Karpas-422 (cell line): ENCODE measurements at places on chromosomes 5 and 9. TPM values are rescaled to one million over a fixed set of nuclear protein-coding genes. Genes with fewer than 3 reads are reported as not detected.
A peak's percentile ranks its signal among the peaks of the same experiment; 100 is the strongest.

DNA sequence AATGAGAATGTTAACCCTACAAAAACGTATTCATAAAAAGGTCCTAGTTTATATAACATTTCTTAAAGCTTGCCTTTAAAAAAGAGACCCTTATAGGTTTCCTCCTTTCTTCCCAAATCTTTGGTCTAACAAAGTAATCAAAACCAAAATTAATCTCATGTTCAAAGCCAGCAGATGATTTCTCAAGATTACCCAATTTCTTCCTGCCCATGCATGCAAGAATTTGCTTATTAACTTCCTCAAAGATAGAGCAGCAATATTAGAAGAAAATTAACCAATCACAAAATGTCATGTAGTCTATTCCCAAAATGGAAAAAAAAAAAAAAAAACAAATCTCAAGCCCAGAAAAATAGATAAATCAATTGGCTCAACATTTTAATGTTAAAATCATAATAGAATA is 114.9 kb downstream of the MLLT3 start:
- DNase-seq = no peak

Gene ENTPD2
- not detected in 2 replicates for total RNA-seq

DNA sequence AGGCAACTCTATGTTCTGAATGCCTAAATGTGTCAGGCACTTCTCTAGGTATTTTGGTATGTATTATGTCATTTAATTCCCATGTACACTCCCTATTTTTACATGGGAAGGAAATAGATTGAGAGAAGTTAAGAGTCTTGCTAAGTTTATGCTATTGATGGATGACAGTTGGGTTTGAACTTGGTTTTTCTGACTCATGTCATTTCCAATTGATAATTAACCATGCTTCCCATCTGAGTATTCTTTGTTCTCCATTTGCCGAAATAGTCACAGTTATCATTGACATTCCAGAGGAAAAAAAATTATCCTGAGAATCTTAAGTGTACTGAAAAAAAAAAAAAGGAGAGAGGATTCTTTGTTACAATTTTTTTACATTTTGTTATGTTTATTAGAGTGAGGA is 23.1 kb upstream of the DMRTA1 start:
- DNase-seq = no peak

DNA sequence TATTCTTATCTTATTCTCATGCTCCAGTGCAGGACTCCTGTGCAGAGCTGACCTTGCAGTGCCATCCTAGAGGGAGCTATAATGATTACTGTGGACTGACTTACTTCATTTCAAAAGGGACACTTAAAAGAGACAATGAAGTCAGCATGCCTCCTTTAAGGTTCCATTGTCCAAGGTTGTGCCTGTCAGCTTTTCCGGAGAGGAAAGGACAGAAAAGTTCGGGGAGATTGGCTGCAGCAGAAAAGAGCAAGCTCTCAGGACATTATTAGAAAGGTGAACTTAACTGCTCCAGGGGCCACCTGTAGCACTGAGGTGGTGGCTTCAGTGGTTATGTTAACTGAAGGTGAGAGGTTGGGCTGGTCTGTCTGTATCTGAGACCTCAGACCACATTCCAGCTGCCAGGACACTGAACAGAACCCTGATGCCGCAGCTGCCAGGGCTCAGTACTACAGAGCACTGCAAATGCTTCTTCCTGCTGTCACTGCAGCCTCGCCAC is 112.9 kb downstream of the ST8SIA4 start:
- DNase-seq = no peak

DNA sequence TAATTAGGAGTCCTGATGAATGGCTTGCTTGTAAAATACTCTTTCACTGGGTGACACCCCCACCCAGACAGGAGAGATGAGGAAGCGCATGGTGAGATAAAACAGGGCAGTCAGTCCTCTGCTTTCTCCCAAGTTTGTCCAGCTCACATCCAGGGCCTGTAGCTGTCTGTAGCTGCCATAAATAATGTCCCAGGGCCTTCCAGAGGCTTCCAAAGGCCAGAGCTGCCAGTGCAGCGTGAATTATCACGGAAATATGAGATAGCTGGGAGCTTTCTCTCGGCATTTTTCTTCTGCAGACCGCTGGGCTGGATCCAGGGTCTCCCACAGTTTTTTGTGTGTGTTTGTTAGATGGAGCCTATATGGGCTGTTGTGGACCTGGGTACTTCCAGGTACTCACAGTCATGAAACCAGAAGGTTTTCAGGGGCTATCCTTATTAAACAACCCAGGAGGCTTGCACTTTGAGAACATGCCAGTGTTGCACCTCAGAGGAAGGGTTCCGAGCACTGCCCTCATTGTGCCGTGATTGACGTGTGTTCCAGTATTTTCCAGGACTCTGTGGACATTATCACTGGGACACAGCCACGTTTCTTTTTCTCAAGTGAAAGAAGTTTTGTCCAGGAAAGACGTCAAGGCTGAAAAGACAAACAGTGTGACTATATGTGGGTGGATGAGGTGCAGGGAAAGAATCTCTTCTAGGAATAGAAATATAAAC is 117.5 kb downstream of the FGF1 start:
- DNase-seq = no peak

Gene TLX3
- total RNA-seq = not detected in 2 replicates

DNA sequence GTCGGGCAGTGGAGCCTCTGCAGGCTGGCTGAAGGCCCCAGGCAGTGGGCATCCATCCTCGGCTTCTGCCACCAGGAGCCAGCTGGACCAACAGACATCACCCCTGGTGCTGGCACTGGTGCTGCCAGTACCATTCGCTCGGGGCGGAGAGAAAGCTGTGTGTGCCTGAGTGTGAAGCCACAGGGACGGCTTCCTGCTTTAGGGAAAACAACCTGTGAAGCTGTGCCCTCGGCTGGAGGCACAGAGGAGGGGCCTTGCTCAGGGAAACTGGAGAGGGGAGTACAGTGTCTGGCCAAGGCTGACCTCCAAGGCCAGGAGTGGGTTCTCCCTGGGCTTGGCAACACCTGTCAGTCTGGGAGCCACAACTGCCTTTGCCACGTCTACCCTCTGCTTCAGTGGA is 38.3 kb downstream of the NEK6 start:
- DNase-seq = no peak

Gene CCNI2
- 0.15 TPM in 1 of 2 replicates, not detected in the other for total RNA-seq

Gene FOXD4L5
- total RNA-seq = not detected in 2 replicates

Gene PSAT1
- total RNA-seq = 114 and 173 TPM in 2 replicates

Gene TAF11L5
- not detected in 2 replicates for total RNA-seq

GRCh38 chr9:75658301-75658905 is 232.1 kb upstream of the PCSK5 start:
- DNase-seq = no peak

- no peak for DNase-seq
Observed at GRCh38 chr5:122559676-122560075, 215.2 kb upstream of the SNX2 start.

GRCh38 chr5:90398726-90399125 is 10.8 kb downstream of the CETN3 start:
- no peak for DNase-seq

DNA sequence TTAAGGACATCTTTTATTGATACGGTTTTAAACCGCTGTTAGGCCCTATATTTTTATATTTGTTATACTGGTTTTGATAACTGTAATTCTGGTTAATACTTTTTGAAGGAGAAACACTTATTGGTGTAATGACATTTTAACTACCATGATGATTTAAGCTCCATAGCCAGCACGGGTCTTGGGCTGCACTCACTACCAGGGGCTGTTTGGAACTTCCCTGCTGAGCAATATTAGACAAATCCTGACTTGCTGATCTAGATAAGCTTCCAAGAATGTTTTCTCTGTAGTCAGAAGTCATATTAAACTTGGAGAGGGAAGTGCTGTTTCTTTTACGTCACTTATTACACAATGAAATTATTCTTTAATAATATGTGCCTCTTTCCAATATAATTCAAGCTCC is 540.0 kb upstream of the GRAMD2B start:
- DNase-seq = no peak

DNA sequence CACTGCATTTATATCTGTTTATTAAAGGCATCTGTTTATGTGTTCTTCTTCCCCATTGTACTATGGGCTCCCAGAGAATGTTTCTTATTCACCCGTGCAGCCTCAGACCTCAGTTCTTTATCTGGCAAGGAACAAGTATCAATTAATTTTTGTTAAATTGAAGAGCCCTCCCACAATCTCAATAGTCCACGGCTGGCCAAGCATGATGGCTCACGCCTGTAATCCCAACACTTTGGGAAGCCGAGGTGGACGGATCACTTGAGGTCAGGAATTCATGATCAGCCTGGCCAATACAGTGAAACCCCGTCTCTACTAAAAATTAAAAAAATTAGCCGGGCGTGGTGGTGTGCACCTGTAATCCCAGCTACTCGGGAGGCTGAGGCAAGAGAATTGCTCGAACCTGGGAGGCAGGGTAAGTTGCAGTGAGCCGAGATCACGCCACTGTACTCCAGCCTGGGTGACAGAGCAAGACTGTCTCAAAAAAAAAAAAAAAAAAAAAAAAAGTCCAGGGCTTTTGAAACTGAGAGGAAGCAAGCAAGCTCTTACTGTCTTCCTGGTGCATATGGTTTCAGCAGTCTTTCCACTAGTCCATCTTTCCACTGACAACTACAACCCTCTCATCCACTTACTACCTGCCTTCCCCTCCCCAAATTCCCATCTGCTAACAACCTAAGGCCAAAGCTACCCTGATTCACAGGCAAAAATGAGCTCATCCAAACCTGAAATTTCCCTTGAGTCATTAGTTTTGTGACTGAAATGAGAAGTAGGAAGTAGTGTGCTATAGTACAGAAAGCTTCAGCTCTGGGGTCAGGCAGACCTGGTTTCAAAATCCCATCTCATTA is 2.3 kb upstream of the HK3 start:
- no peak for DNase-seq

Gene PRLR
- total RNA-seq = not detected in 2 replicates

Gene PPP3R2
- not detected in 2 replicates for total RNA-seq

DNA sequence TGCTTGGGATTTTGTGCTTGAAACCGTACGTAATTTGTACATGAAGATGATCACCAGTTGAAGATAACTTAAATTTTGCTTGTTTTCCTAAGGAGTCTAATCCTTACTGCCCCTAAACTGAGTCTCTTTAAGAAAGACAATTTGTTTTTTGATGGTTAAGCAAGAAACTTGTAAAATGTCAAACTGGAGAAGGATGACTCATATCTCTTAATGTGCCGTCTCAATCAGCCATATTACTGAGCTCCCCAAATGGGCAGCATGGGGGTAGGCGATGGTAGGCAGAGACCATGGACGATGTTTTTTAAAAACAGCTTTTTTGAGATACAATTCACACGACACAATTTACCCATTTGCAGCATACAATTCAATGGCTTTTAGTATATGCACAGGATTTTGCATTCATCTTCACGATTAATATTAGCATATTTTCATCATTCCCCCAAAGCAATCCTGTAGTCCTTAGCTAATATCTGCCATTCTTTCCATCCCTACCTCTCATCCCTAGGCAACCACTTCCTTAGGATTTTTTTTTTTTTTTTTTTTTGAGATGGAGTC is 14.3 kb downstream of the ARHGAP26 start:
- DNase-seq = no peak

DNA sequence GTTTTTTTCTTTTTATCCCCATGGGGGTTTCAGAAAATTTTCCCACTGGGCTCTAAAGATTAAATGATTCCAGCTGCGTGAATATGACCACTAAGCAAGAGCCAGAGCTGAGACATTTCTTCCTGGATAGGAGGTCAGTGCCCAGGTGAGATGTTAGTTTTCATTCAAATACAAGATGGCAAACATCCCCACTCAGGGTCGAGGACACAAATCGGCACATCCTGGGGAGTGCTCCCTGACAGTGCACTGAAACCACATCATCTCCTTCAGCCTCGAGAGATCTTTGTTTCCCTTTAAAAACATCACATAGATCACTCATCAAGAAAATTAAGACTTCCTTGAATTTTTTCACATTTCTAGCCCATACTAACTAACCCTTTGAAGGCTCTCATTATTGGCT is 273.2 kb upstream of the PANK3 start:
- no peak for DNase-seq

Gene PTRH1
- 10.6 and 24.9 TPM in 2 replicates for total RNA-seq

GRCh38 chr5:21831145-21831787 is 1021.9 kb downstream of the CDH12 start:
- no peak for DNase-seq

DNA sequence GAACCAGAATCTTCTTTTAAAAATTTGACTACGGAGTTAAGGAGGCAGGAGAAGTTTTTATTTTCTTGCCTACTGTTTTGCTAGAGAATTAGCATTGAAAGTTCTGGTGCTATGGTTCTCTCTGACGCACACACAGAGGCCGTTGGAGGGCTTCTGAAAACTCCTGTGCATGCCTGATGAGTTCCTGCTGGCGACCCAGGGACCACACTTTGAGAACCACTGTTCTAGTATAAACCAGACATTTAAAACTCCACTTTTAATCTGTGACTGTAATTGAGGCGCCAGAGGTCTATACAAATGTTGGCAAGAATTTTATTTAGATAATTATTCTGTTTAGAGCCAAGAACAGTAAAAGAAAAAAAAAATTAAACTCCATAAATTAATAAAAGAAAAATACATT is 99.5 kb upstream of the OTULINL start:
- DNase-seq = no peak

Gene CD14
- total RNA-seq = not detected in 2 replicates

DNA sequence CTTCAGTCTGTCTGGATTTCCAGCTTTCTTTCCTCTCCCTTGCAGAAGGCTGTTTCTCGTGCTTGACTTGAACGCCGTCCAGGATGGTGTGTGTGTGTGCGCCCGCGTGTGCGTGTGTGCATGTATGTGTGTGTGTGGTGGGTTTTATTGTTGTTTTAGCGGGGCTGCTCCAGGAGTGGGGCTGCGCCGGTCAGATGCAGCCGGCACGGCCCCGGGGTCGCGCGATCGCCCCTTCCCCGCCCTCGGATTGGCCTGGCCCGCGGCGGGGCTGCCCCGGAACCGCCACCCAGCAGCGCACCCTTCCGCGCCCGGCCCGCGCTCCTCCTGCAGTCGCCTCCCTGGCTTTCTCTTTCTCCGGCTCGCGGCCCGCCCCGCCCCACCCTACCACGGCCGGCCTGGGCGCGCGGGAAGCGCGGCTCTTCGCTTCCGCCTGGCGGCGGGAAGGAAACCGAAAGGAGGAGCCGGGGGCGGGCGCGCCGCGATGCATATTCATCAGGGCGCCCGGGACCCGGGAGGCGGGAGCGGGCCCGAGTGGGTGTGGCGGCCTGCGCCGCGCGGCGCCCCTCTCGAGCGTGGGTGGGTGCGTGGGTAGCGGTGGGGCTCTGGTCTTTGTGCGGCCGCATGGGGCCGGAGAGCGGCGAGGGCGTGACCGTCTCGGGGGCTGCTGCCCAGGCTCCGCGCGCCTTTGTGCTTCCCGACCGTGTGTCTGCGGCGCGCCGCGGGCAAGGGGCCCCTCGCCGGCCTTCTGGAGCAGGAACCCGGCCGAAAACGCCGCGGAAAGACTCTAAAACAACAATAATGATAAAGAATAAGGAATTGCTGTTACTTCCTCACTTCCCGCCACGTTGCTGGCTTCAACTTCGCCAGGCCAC is 8.5 kb upstream of the NFIB start:
- DNase-seq = peak; percentile 97

GRCh38 chr9:136151214-136151804 is 32.6 kb upstream of the TMEM250 start:
- DNase-seq = no peak

- DNase-seq = no peak
Observed at GRCh38 chr5:170252720-170253350, 20.1 kb downstream of the C5orf58 start.

Gene SMAD5
- 18.5 and 38.3 TPM in 2 replicates for total RNA-seq
